ENCODE measurements at places on chromosomes 3 and 15. TPM values are rescaled to one million over a fixed set of nuclear protein-coding genes. Genes with fewer than 3 reads are reported as not detected.

Gene CFAP100
- not detected for total RNA-seq

Gene COL6A5
- total RNA-seq: not detected

Gene FEZF2
- not detected for total RNA-seq

Gene MAP2K5
- 4.3 TPM for total RNA-seq

Gene FSIP1
- total RNA-seq: 0.79 TPM

Gene SMCO1
- not detected for total RNA-seq

Gene CIDEC
- total RNA-seq: not detected

Gene EIF2B5
- total RNA-seq: 62.3 TPM

Gene RBMS3
- total RNA-seq: 31.7 TPM

Gene AADACL2
- not detected for total RNA-seq

GRCh38 chr3:40254891-40255290, 54.6 kb upstream of the EIF1B start:
- DNase-seq: no peak

GRCh38 chr3:159077860-159078259, 276.0 kb downstream of the MFSD1 start:
- no peak for DNase-seq

DNA sequence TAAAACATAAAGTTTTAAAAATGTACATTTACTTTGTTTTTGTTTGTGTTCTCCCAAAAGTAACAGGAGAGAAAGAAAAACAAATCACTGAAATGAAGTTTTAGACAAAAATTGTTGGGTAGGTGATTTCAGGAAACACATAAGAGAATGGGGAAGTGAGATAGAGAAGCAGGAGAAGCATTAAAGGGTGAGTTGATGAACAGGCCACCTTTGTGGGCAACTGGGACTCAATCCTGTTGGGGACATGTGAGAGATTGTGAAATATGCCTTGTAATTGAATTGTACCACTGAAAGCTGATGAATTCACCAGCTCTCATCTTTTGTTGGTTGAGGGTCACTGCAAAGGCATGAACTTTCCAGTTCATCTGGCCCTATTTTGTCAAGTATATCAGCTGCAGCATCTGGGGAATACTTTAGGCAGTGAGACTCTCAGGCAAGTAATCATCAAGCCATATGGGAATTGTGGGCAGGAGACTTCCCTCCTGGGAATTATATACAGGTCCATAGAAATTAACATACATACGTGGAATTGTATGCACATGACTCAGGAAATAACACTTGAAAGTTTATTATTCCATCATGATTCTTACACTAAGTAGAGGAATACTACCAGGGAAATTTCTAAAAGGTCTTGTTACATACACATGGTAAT, 181.0 kb downstream of the ZBBX start:
- DNase-seq: no peak

DNA sequence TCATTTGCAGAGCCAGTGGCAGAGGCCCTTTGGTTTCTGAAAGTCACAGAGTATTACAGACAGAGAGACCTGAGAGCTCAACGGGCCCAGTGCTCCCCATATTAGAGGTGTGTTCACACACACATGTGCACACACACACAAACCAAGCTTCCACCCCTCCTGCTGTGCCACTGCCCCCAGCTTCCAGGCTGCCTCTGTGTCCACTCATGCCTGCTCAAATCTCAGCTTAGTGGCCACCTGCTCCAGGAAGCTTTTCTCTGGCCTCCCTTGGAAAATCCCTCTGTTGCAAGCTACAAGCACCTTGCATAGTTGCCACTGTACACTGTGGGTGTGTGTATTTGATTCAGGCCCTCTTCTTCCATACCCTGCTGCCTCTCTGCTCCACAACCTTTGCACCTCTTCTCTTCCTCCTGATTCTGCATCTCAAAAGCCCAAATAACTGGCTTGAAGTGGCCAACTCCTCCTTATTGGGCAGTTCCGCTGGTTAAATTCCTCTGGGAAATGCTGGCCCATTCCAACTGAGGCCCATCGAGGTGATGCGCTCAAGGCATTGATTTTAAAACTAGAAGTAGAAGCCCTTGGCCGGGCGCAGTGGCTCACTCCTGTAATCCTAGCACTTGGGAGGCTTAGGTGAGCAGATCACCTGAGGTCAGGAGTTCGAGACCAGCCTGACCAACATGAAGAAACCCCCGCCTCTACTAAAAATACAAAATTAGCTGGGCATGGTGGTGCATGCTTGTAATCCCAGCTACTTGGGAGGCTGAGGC, 23.0 kb downstream of the MESD start:
- no peak for DNase-seq

GRCh38 chr3:15160662-15161061, 45.4 kb upstream of the CAPN7 start:
- no peak for DNase-seq

- no peak for DNase-seq
Observed at GRCh38 chr3:105614288-105615030, 247.8 kb downstream of the ALCAM start.

- DNase-seq: no peak
Observed at GRCh38 chr3:63992516-63993209, 30.6 kb downstream of the PSMD6 start.

GRCh38 chr3:180959691-180960090, 29.8 kb downstream of the DNAJC19 start:
- DNase-seq: no peak

DNA sequence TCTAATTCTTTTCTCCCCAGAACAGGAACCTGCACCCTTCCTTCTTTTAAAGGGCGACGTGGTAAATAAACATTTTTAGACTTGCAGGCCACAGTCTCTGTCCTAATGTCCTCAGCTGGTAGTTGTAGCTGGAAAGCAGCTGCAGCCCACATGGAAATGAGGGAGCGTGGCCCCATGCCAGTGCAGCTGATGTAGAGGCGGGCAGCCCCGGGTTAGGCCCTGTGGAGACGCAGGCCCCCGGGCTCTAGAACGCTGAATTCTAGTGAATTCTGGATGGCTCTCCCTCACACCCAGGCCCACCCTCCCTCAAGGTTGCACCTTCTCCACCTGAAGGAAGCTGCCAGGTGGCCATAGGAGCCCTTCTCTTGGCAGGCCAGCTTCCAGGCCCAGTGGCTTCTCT, 52.3 kb downstream of the PGPEP1L start:
- DNase-seq: no peak

- no peak for DNase-seq
Observed at GRCh38 chr15:42474827-42475226, 16.1 kb downstream of the ZNF106 start.

DNA sequence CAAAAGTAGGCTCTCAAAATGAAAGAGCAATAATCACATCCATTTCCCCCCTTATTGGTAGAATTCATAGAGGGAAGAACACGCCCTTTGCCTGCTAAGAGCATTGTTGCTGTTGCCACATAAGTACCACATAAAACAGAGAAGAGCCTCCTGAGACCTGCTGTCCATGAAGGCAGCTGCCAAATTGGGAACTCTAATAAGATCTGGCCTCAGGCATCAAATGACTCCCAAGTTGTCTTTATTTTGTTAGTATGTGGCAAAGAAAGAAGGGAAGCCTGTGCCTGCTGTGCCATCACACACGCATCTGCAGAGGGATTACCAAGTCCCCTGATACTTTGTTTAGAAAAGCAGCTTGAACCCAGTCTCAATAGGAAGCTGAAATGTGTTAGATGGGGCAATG, 23.9 kb downstream of the VGLL3 start:
- DNase-seq: no peak

- no peak for DNase-seq
Observed at GRCh38 chr3:14877469-14877868, 58.7 kb downstream of the FGD5 start.

GRCh38 chr3:112858410-112859069, 11.9 kb upstream of the CD200R1L start:
- no peak for DNase-seq

DNA sequence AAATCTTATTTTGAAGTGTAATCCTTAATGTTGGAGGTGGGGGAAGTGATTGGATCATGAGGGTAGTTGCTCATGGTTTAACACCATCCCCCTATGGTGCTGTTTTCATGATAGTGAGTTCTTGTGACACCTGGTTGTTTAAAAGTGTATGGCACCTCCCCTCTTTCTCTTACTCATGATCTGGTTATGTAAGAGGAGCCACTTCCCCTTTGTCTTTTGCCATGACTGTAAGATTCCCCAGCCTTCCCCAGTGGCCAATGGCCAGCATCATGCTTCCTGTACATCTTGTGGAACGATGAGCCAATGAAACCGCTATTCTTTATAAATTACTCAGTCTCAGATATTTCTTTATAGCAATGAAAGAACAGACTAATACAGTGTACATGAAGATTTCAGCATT, 39.8 kb upstream of the GMNC start:
- DNase-seq: no peak

DNA sequence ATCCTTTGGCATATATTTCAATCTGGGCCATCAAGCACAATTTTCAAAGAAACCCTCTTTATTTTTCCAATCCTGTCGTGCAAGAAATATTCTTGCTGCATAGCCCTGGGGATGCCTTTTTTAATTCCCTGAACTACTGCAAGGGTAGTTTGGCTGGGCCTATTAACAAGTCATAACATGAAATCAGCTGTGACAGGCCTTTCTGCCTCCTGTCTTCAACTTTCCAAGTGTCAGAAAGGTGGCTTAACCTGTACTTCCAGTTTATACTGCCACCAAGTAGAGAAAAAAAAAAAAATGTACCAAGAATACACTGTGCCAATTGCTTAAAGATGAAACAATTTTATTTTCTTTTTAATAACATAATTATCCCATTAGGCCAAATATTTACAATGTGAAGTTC, 32.4 kb upstream of the SPPL2A start:
- no peak for DNase-seq

DNA sequence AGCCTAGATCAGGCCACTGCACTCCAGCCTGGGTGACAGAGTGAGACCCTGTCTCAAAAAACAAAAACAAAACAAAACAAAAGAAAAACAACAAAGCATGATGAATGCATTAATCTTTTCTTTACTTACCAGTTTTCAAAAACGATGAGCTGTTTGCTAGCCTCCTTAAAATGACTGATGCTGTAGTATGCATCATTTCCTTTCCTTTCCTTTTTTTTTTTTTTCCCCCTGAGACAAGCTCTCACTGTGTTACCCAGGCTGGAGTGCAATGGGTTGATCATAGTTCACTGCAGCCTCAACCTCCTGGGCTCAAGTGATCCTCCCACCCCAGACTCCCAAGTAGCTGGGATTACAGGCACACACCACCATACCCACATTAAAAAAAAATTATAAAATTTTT, 202.0 kb downstream of the ADAMTSL3 start:
- no peak for DNase-seq

DNA sequence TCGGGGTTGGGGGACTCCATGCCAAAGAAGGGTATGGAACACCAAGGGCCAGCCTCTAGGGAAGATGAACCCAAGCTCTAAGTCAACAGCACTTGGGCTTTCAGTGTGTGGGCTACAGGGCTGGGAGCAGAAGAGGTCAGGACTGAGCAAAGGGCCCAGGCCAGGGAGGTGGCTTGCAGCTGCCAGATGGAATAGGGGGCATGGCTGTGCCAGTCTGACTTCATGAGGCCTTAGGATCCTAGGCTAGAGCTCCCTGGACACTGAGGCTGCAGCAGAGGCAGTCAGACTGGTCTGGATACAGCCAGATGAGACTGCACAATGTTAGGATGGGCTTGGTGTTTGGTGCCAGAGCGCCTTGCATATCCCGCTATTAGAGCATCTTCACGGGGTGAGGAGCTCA, 3.8 kb downstream of the RASGRF1 start:
- no peak for DNase-seq

Measured in SJSA1 (cell line).